Stimulated activated naive CD8-positive, alpha-beta T cell treated with anti-CD3 and anti-CD28 coated beads, Interleukin-15, Interleukin-2, amounts not matched to agents 100 U/mL and 50 U/mL, for 24 hours (primary cell): ENCODE measurements at places on chromosomes 2 and 18.

DNA sequence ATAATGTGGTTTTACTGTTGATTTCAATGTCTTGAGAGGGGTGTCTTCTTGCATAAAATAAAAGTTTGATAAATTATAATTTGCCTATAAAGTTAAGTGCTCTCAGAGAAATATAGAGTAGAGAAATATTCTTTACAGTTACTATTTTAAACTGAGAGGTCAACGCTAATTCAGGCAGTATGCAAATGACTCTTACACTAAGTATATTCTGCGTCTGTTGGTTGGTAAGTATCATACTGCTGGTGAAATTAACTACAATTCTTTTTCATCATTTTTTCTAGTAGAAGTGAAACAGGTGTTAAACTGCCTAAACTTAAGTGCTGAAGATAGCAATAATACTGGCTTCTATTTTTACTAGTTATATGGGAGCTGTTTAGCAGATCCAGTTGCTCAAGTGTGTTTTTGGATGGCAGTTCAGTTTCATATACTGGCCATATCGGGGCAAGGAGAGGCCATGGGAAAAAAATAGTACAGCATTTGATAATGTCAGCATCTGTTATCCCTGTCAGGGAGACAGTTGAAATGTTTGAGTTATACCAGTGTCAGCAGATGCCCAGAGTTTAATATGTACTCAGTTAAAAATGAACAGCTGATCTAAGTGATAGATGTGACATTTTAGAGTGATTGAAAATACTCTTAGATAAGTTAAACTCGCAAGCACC lies 86.2 kb downstream of the MIB1 start:
- DNase-seq, result no peak

DNA sequence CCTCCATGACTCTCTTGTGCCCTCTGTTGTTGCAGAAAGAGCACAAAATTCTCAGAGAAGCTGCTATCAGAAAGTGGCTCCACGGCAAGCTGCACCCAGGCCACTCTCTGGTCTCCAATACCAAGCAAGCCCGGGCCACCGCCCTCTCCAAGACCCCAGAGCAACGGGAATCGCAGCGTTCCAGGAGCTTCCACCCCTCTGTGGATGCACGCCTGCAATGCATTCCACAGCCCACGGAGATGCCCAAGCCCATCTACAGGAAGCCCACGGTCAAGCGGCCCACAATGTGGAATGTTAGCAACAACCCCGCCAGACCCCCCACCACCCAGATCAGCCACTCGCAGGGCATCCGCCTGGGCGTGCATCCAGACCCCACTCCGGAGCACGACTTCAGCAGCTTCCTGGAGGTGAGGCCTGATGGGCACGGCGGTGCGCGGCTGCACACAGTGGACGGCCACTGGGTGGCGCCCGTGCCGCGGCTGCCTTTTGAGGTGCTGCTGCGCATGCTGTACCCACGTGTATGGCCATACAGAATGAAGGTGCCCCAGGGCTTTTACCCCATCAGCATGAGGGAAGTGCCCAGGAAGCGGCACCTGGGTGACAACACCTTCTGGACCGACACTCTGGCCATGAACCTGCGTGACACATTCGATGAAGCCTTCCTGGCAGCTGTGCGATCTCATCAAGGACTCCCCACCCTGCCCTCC lies 6.3 kb downstream of the ANKRD53 start:
- DNase-seq, result peak; percentile 88

GRCh38 chr2:175035806-175036205 lies 30.6 kb upstream of the CHN1 start:
- no peak for DNase-seq

DNA sequence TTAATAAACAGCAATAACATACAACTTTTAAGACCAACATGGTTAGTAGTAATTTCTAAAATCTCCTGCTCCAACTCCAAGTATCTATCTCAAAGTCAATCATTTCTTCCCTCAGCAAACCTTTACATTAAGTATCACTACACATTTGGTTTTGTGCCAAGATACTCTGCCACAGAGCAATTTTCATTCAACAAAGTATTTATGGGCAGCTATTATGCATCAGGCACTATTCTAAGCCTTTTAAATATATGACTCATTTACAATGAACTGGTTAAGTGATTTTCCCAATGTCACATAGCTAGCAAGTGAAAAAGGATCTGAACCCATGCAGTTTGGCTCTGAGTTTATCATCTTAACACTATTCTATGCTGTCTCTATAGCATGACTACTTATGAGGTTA lies 264.3 kb downstream of the NOL4 start:
- no peak for DNase-seq

DNA sequence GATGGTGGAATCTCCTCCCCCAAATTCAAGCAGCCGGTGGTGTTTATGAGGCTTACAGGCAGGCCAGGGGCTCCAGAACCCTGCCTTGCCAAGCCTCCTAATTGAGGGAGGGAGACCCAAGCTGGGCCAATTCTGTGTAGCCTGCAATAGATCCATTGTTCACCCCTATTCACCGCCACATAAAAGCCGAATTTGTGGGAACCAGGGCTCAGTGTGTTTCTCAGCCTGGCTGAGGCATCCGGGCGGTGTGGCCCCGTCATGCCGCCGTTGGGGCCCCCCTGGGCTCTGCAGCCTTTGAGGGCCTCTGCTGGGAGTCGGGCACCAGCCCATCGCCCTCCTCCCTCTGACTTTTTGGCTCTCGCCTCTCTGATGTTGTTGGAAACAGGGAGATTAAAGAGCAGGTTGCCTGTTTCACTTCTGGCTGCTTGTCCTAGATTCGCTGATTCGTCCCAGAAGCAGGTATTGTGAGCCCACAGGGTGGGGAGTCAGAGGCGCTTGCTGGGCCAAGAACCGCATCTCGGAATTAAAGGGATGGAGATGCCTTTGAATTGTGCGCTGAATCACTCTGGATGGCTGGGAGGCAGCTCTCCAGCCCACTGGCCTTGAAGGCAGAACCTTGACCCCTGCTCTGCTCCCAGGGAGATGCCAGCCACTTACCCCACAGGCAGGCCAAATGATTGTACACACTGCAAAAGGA lies 14.7 kb upstream of the OTOS start:
- DNase-seq, result no peak

DNA sequence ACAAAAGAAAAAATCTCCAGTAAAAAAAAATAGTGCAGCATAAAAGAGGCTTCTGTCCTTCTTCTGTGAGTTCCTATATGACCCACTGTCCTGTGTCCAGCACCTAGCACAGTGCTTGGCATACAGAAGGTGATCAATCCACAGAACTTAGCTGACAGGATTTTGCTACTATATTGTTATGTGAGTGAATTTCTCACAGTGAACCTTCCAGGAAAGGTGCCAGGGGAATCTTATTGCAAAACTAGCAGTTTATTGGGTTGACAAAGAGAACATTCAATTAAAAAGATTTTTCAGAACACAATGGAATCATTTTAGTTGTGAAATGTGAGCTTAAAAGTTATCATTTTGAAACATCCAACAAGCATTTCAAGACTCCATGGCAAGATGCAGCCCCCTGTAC lies 12.4 kb upstream of the TRIB2 start:
- no peak for DNase-seq

DNA sequence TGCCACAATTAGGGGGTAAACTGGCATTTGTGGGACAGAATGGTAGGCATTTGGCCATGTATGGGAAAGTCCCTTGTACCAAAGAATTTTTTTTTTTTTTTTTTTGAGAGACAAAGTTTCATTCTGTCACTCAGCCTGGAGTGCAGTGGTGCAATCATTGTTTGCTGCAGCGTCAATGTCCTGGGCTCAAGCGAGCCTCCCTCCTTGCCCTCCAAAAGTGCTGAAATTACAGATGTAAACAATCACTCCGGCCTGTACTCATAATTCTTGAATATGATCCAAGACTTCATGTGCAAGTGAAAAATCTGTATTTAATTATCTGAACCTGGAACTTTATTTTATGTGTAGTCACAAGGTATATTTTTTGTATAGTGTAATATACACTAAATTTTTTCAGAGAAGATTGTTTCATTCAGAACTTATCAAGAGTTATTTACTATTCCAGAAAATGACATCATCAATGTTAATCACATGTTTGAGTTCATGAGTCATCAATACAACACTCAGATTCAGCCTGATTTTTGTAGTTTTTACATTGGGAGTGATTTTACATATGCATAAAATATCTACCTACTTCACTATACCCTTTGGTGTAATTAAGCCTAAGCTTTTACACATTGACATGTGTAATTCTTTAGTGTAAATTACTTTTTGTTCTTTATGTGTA lies 138.7 kb upstream of the L3MBTL4 start:
- no peak for DNase-seq
